ENCODE measurements at places on chromosomes 3 and 15.

DNA sequence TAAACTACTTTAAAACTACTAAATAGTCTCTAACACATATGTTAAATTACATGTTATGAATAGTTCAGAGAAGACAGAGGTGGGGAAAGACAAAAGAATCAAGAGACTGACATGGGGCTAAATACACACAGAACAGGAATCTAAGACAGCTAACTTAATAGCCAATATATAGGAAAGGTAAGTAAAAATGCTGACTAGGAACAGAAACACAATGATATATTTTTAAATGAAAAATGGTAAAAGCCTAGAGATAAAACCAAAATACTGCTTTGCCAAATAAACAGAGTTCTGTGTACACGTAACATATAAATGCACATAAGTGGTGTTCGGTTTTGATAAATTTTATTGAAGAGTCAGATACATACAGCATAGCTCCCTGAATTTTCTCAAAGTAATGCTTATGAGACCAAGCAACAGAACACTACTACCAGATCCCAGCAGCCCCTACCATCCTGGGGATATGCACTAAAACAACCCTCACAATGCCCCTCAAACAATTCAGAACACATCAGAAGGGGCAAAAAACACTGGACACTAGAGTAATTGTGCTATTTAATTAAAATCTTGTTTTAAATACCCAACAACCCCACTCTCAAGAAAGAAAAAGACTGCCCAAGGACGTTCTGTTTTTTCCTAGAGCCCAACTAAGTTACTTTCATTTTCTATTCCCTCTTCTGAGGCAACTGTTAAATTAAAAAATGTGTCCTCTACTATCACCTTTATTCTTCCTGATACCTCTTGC, 121.1 kb downstream of the ADAM10 start:
- DNase-seq, result no peak

GRCh38 chr15:98787936-98788757, 139.8 kb downstream of the IGF1R start:
- DNase-seq, result no peak

GRCh38 chr3:176840641-176841286, 356.5 kb downstream of the TBL1XR1 start:
- DNase-seq, result no peak

- no peak for DNase-seq
Observed at GRCh38 chr3:15649858-15650257, 48.3 kb downstream of the BTD start.

- no peak for DNase-seq
Observed at GRCh38 chr3:188156056-188156455, 2.1 kb downstream of the LPP start.

DNA sequence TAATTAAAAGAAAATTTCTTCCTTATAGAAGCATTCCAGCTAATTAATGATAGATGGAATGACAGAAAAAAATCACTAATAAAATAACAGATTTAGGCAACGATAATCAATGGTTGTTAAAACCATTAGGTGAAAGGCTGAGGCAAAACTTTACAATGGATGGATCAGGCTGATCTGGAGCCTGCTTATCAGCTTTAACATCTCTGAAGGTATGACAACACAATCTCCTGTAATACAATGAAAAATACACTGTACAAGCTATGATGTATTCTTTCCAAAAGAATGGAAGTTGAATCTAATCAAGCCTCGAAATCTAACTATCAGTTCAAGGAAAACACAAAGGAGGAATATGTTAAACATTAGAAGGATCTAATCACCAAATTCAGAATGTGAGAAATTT, 39.3 kb downstream of the EMC4 start:
- DNase-seq, result no peak

GRCh38 chr3:172347895-172348679, 100.2 kb downstream of the GHSR start:
- peak; percentile 16 for DNase-seq

DNA sequence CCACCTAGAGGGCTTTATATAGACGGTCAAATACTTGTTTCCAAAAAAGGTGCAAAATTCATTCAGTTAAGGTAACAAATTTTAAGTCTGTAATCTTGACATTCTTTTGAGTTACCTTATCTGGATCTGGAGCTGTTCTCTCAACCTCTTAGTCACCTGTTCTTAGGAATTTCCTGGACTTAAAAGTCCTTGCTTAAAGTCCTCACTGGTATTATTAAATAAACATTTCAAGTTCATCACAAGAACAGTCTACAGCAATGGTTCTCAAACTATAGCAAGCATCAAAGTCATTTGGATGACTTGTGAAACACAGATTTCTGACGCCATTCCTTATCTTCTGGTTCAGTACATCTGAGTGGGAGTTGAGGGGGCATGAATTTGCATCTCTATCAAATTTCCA, 122.9 kb upstream of the GOLIM4 start:
- DNase-seq, result no peak

DNA sequence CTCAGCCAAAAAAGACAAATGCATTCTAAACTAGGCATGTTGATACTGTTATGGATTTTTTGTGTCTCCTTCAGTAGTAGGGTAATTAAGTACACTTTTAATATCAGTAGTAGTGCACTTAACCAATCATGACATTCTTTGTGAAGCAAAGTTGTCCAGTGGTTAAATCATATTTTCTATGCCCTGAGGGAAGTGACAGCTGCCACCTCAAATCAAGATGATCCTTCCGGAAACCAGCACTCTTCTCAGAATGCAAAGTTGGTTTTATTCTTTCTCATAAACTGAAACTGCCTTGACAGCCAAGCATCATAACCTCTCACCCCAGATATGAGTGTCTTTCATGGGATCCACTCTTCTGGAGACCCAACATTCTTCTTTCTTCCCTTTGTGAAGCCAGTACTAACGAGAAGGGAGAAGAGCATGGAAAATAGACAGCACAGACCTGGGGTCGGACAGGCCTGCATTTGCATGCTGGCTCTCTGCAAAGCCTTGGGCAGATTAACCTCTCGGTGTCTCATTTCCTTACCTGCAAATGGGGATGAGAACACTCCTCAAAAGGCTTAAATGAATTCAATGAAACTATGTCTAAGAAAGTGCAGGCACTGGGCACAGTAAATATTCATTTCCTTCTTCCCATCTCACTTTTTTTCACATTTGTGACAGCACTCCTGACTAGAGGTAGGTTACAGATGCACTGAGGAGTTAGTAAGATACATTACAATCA, 13.2 kb downstream of the AAGAB start:
- no peak for DNase-seq

- DNase-seq, result no peak
Observed at GRCh38 chr3:177589041-177589650, 391.9 kb upstream of the TBL1XR1 start.

DNA sequence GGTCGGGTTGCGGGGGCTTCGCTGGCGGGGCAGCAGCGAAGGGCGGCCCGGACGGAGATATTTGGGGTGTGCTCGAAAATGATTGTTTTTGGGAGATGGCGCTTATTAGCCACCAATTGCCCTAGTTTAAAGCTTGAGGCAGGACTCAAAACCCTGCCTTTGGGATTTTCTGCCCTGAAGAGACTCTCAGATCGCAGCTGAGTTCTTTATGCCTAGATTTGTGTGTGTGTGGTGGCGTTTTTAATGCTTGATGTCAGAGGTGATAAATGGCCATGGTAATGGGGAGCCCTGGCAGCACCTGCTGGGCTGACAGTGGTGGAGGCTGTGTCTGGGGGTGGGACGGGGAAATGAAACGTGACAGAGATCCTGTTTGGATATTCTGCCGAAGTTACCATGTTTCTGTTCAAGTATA, 604 bp downstream of the KCTD6 start:
- no peak for DNase-seq

- no peak for DNase-seq
Observed at GRCh38 chr3:196323691-196324090, 5.7 kb upstream of the DYNLT2B start.

DNA sequence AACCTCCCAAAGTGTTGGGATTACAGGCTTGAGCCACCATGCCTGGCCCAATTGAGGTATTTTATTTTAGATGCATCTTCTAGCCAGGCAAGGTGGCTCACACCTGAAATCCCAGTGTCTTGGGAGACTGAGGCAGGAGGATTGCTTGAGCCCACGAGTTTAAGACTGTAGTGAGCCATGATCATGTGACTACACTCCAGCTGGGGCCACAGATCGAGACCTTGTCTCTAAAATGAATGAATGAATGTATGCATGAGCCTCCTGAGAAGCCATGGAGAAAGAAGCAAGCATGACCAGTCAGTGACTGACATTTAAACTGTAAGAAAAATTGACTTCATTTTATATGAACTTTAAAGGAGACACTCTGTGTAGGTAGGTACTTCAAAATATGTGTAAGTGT, 105.7 kb downstream of the ZNF609 start:
- no peak for DNase-seq

DNA sequence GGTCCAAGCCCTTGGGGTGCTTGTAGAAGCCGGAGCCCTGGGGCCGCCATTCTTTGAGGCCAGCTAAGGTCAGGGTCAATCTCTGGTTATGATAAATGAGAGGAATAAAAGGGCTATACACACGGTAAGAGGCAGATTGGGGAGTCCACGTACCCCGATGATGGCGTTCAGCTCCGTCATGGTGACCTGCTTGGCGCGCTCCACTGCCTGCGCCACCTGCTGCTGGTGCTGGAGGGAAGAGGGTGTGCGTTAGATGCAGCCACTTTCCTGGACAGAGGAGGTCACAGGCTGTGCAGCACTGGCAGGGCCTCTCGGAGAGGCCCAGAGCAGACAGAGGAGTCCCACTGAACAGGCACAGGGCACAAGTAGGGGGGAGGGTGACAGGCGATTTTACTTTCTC, 23.3 kb downstream of the TLE3 start:
- no peak for DNase-seq

DNA sequence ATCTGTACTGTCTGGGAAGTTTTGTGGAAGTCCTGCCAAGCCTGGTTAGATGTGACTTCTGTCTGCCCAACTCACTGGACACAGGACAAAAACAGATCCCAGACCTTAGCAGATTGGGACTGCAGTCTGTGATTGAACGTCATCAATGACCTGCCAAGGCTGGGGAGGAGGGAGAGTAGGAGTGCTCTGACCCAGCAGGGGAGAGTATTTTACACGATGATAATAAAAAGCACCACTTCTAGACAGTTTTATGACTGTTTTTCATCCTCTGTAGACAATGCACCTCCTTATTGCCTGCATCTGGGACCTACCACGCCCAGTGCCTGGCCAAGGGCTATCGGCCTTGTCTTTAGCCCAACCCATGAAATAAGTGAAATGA, 102.3 kb upstream of the NR2E3 start:
- DNase-seq, result no peak

- no peak for DNase-seq
Observed at GRCh38 chr15:48862705-48863104, 15.2 kb upstream of the EID1 start.

DNA sequence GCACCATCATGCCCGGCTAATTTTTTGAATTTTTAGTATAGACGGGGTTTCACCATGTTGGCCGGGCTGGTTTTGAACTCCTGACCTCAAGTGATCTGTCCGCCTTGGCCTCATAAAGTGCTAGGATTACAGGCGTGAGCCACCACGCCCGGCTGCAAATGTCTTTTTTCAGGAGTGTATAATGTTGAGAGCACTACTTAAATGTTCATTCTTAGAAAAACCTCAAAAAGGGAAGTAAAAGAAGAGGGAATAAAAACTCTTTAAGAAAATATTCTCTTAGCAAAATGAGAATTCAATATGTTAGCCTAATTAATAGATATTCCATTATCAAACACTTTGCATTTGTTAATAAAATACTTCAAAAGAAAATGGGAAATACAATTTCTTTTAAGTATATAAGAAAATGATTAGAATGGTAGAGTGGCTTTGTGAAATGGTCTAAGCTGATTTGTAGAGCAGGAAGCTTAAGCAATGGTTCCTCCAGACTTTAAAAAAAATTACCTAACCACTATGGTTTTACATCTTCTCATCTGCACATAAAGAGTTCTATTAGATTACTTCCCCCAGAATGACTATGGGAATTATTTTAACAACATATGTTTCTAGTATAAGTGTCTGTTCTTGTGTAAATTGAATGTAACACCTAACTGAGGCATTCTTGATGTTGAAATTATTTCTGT, 226.7 kb upstream of the ALCAM start:
- no peak for DNase-seq

DNA sequence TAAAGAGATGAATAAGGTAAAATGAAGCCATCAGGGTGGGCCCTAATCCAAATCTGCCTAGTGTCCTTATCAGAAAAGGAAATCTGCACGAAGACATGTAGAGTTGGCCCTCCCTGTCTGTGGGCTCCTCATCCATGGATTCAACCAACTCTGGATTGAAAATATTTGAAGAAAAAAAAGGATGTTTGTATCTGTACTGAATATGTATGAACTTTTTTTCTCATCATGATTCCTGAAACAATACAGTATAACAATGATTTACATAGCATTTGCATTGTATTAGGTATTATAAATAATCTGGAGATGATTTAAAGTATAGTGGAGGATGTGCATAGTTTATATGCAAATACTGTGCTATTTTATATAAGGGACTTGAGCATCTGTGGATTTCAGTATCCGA, 59.0 kb upstream of the SMAD6 start:
- DNase-seq, result no peak

- DNase-seq, result no peak
Observed at GRCh38 chr15:74392451-74392830, 25.0 kb upstream of the CYP11A1 start.

DNA sequence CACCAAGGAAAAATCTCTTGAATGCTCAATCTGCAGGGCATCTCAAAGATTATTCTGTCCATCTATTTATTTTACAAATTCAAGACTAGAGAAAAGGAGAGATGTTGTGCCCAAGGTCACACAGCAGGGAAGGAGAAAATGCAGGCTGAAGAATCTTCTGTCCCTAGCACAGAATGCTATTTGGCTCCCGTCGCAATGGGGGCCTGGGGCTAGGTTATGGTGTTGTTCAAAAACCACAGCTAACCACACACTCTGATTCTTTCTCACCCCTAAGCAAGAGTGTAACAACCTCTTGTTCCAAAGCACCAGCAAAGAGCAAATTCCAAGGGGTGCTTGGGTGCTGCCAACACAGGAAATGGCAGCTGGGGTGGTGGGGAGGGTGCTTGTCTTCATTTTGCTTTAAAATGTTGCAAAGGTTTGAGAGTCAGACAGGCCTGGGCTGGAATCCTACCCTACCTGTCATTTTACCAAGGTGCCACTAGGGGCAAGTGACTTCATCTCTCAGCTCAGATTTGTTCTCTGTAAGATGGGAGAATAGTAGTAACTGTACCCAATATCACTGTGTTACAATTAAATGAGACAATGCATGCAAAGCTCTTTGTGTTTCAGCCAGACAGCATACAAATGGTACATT, 112.5 kb downstream of the ADAMTS9 start:
- DNase-seq, result peak; percentile 13

GRCh38 chr3:102156426-102156825, 278.4 kb upstream of the ZPLD1 start:
- no peak for DNase-seq

- no peak for DNase-seq
Observed at GRCh38 chr3:133535971-133536881, 37.3 kb upstream of the CDV3 start.

DNA sequence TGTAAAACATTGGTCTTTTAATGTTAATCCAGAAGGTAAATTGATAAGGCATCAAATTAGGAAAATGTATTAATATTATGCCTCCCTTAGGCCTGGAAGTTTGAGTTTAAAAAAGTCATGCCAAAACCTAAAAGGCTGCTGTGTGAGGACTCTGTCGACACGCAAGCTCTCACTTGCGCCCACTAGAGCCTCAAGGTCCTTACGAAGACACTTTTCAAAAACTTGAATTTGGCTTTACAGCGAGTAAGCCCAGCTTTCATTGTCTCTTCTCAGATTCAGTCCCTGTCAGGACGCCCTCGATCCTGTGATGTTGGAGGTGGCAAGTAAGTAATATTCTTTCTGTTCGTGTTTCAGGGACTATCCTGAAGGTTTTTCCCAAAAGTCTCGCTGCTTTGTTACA, 89.7 kb downstream of the CRTC3 start:
- no peak for DNase-seq

All from HCT116 (cell line).